Effector memory CD4-positive, alpha-beta T cell (primary cell): ENCODE measurements at places on chromosomes 2 and 18.

GRCh38 chr2:173370198-173370597 lies 15.5 kb downstream of the CDCA7 start:
- no peak for DNase-seq

- DNase-seq = no peak
These were observed 20.4 kb upstream of the IHH start for GRCh38 chr2:219081096-219081495.

DNA sequence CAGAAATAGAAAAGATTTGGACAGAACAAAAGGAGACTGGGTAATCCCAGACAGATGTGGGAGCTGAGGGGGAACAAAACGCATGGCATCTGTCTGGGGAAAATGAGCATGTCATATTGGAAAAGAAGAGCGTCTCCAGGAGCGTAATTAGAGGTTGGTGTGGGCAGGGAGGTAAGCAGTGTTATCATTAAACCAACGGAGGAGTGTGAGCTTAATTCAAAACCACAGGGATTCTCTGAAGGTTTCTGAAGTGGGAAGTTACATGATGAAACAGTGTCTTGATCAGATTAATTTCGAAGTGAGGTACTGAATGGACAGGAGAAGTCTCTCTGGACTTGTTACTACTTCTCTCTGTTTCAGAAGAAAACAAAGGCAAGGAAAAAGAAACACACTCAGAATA lies 53.3 kb downstream of the DTNB start:
- DNase-seq = no peak

GRCh38 chr2:65466551-65466950 lies 34.2 kb upstream of the SPRED2 start:
- no peak for DNase-seq
